Osteoblast (primary cell): ENCODE measurements at places on chromosomes 13 and 19. TPM values are rescaled to one million over a fixed set of nuclear protein-coding genes. Genes with fewer than 3 reads are reported as not detected.
A peak's percentile ranks its signal among the peaks of the same experiment; 100 is the strongest.

BCL3 gene
- 6.5 and 7.2 TPM in 2 replicates for total RNA-seq

OR7D4 gene
- not detected in 2 replicates for total RNA-seq

KIR2DL3 gene
- not detected in 2 replicates for total RNA-seq

NXNL1 gene
- total RNA-seq: not detected in 2 replicates

TEX30 gene
- total RNA-seq: 13.4 and 14.4 TPM in 2 replicates

DOCK9 gene
- 29.8 and 44.5 TPM in 2 replicates for total RNA-seq

DNA sequence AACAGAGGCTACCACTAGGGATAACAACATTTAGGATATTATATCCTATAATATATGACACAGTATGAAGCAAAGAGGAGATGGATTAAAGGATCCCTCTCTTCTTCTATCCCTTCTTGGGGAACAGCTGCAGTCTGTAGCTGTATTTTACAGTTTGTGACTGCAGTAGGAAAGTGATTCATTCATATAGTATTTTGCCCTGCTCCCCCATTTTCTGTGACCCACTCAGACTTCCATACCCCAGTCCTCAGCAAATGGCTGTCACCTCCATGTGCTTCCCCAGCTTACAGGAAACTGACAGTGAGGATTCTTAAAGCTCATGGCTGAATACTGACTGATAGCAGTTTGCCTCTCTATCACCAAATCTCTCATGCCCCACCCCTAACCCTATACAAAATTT, 27.5 kb downstream of the MICU2 start:
- DNase-seq: peak; percentile 10

DNA sequence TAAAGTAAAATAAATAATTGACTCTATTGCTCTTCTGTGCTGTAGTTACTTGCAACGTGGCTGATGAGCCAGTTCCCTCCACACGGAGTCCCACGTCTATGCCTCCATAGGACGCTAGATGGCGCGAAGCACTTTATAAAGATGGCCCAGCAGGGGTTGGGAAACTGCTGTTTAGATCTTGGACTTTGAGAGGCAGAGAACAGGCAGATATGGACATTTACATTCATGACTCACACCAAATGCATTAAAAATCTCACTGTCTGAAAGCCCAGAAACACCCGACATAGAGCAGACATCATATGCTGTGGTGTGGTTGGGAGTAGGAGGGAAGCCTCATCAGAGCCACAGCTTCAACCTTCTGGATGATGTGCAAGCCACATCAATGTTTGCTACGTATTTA, 643.1 kb upstream of the ARGLU1 start:
- peak; percentile 85 for DNase-seq

GRCh38 chr13:59120297-59120843, 1043.4 kb downstream of the DIAPH3 start:
- DNase-seq: no peak

DNA sequence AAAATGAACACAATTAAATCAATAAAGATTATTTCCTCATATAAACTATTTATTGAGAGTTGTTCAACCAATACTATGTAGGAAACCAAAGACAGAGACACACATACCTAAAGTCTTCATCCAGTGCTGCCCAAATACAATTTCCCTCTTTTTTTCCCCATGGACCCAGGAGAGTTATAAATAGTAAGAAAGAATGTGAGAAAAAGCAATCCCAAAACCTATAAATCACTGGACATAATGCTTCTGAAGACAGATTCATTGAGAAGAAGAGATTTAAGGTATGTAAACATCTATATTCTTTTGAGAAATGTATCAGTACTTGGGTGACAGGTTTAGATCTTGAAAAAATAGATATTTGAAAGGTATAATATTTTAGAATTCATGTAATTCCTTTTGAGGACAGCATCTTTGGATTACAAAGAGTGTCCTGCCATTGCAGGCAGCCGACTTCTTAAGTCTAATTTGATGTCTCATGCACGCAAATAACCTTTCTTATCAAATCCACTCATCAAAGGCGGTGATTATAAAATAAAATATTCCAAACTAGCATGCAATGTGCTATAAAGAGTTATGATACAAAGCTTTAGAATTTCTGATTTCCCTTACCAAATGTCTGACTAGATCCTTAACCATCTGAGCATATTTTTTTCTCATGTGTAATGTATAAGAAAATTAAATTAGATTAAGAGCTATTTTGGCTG, 739.4 kb downstream of the LIG4 start:
- no peak for DNase-seq

GRCh38 chr19:54541712-54542111, 31.9 kb upstream of the LILRA2 start:
- no peak for DNase-seq

- DNase-seq: peak; percentile 97
Measured at GRCh38 chr13:113209336-113209758, at the start of gene CUL4A. Gene CUL4A (plus strand): TSS chr13:113209613. CDS start chr13:113209628, 15 bp downstream.

- DNase-seq: peak; percentile 99
Measured at GRCh38 chr13:114078461-114079451, 53.7 kb downstream of the RASA3 start.
